Upper lobe of left lung (tissue), 6 donors: ENCODE measurements at places on chromosomes 4 and X. TPM values are rescaled to one million over a fixed set of nuclear protein-coding genes. Genes with fewer than 3 reads are reported as not detected.
A peak's percentile ranks its signal among the peaks of the same experiment; 100 is the strongest.

Gene CLGN
- total RNA-seq = not detected

- H3K27ac ChIP-seq = no peak overlapping the region
- H3K4me3 ChIP-seq = no peak overlapping the region
- peaks cover 51% of the 10 kb centered on the region for H3K36me3 ChIP-seq
- H3K4me1 ChIP-seq = no peaks in the 10 kb centered on the region
- no peak for DNase-seq
Measured at GRCh38 chrX:74593593-74593992, 20.8 kb downstream of the RLIM start.

DNA sequence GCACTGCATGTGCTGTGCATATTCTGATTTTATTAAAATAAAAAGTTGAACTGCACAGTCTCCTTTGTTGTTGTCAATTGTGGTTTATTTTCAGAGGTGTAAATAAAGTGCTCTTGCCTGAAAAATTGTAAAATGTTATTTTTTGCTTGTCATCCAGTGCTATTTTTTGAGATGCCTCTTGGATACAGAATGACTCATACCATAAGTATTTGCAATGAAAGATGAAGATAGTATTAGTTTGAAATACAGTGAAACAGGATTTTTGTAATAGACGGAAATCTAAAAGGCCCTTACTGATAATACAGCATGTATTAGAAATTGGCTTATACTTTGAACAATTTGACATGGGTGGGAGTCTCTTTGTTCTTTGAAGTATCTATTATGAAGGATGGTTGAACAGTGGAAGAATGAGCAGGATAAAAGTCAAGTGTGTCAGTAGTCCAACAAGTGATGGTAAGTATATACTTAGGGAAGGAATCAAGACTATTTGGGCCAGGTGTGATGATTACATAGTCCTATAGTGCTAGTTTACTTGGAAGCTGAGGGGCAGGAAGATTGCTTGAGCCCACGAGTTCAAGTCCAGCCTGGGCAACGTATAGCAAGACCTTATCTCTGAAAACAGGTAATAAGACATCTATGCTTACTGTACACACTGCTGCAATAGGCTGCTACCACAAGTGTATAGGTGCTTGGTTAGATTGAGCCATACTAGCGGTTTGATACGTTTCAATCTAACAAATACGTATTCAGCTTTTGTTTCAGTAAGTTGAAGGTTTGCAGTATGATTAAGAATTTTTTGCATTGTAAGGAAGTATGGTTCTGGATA, 16.4 kb downstream of the DDX3X start:
- no peaks in the 10 kb centered on the region for H3K27me3 ChIP-seq
- no peak for DNase-seq
- H3K36me3 ChIP-seq = peaks cover 51% of the 10 kb centered on the region
- H3K27ac ChIP-seq = no peak overlapping the region

Gene DUSP21
- not detected for total RNA-seq

GRCh38 chr4:89158884-89159503, 47.7 kb downstream of the TIGD2 start:
- no peak overlapping the region for H3K27ac ChIP-seq
- no peaks in the 10 kb centered on the region for H3K27me3 ChIP-seq
- DNase-seq = no peak
- H3K36me3 ChIP-seq = no peaks in the 10 kb centered on the region
- no peaks in the 10 kb centered on the region for H3K4me1 ChIP-seq

DNA sequence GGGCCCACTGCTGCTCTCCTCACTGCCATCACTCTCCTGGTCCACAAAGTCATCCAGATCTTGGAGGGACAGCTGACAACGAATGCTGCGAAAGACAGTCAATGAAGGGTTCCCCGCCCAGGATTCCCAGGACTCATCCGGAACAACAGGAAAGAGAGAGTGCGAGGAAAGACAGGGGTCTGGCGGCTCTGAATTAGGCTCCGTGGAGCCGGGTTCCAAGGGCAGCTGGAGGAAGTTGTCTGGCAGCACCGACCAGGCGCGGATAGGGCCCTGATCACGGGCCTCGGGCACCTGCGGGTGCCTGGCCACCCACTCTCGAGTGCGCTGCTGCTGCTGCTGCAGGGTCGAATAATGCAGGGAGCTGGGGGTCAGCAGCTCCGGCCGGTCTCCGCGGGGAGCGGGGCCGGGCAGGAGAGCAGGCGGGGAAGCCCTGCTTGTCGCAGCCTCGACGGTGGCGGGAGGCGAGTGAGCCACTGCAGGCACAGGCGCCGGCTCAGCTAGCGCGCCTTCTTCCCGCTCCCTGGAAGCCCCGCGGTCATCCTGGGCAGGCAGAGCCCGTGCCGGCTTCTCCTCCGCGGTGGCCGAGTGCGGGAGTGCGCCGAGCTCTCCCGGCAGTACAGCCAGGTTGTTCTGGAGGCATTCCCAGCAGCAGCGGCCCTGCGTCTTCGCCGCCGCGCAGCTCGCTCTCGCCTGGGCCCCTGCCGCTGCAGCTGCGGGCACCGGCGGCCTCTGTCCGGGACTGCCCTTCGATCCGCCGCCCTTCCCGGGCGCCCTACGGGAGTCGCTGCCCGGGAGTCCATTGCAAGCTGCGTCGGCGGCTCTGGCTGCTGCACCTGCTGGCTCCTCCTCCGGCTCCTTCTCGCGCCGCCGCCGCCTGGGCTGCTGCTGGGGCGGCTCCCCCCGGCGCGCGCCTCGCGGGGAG, 1.1 kb downstream of the SOWAHB start:
- peak; percentile 47 for DNase-seq
- H3K4me1 ChIP-seq = peaks cover 25% of the 10 kb centered on the region
- peaks cover 22% of the 10 kb centered on the region for H3K27me3 ChIP-seq
- H3K36me3 ChIP-seq = no peaks in the 10 kb centered on the region
- H3K4me3 ChIP-seq = peak overlapping the region; percentile 56

Gene FAT1
- total RNA-seq = 92.2 TPM

Gene GRIPAP1
- total RNA-seq = 140 TPM

Gene APLN
- 1.2 TPM for total RNA-seq

Gene CFAP99
- 0.57 TPM for total RNA-seq

GRCh38 chrX:153626025-153626633, 20.9 kb upstream of the DUSP9 start:
- H3K36me3 ChIP-seq = no peaks in the 10 kb centered on the region
- DNase-seq = no peak
- H3K4me3 ChIP-seq = no peak overlapping the region
- H3K27me3 ChIP-seq = no peaks in the 10 kb centered on the region

DNA sequence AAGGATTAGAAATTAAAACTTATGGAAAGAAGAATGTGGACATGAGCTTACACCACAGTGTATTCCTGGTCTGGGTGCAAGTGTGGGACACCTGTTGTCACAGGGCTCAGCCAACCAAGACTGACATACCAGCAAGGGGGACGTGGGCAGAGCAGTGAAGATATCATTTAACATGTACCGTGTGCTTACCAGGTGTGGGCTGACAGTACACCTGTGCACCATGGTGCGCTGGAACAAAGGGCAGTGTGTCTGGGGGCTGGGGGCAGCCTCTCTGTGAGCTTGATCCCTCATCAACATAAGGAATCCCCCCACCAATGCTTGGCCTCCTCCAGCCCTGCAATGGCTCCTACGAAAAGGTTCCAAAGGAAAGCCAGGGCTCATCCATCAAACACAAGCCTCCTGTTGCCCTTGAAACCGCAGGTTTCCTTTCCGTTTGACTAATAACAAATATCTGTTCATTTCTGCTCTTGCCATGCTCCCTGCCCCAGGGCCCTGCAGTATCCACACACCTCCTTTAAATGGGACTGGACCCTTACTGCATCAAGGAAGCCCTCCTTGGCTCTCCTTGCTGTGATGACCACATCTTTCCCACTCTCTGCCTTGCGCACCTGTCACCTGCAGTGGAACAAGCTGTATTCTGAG, 16.7 kb downstream of the EVC2 start:
- no peak overlapping the region for H3K4me3 ChIP-seq
- no peak for DNase-seq
- no peaks in the 10 kb centered on the region for H3K36me3 ChIP-seq
- no peaks in the 10 kb centered on the region for H3K27me3 ChIP-seq
- H3K4me1 ChIP-seq = no peaks in the 10 kb centered on the region

DNA sequence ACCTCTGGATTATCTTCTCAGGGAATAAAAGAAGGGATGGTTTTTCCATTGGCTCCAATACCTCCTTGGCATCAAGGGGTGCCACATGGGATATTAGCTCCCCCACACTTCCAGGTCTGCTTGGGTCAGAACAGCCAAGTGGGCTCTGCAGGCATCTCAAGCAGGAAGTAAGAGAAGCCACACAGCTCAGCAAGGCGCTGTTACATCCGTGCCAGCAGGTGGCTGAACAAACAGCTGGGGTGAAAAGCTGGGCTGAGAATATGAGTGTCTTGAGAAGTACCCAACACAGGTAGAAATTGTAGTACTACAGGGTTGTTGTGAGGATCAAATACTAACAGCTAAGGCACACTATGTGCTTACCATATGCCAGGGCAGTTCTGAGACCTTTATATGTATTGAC, 76.7 kb upstream of the TMEM150C start:
- no peak overlapping the region for H3K27ac ChIP-seq
- no peaks in the 10 kb centered on the region for H3K4me1 ChIP-seq
- DNase-seq = no peak

Gene CT45A2
- not detected for total RNA-seq

DNA sequence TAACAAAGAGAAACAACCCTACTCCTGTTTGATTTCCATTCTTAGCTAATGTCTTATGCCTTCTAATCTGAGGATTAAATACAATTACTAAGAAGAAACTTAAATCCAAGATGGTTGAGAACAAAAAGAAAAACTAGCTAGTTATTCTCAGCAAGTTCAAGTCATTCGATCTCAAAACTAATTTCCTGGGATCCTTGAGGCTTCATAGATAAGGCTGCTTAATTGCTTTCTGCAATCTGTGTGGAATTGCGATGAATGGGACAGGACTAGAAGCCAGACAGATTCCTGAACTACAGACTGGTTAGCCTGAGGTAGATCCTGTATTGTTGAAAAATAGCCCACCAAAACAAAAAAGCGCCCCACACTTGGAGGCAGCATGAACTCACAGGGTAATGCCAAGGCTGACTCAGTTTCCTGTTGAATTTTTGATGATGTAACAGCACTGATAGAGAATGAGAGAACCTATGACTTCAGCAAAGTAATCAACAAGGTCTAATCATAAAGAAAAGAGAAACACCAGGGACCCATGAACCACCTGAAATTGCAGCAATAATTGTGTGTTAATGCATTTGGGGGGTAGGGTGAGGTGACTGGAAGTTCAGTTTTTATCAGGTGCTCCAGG, 33.9 kb downstream of the KLHL15 start:
- H3K4me1 ChIP-seq = no peaks in the 10 kb centered on the region
- no peaks in the 10 kb centered on the region for H3K27me3 ChIP-seq
- H3K27ac ChIP-seq = no peak overlapping the region
- H3K4me3 ChIP-seq = no peak overlapping the region
- H3K36me3 ChIP-seq = peaks cover 3% of the 10 kb centered on the region
- DNase-seq = no peak
